ENCODE measurements at places on chromosomes 6 and 20.

- DNase-seq = no peak
These were observed 253.4 kb downstream of the PRL start for GRCh38 chr6:22043284-22043962.

GRCh38 chr6:157909282-157909664 is 72.4 kb upstream of the SYNJ2 start:
- no peak for DNase-seq

GRCh38 chr20:63546956-63547724 is 409 bp downstream of the SRMS start:
- DNase-seq = no peak

DNA sequence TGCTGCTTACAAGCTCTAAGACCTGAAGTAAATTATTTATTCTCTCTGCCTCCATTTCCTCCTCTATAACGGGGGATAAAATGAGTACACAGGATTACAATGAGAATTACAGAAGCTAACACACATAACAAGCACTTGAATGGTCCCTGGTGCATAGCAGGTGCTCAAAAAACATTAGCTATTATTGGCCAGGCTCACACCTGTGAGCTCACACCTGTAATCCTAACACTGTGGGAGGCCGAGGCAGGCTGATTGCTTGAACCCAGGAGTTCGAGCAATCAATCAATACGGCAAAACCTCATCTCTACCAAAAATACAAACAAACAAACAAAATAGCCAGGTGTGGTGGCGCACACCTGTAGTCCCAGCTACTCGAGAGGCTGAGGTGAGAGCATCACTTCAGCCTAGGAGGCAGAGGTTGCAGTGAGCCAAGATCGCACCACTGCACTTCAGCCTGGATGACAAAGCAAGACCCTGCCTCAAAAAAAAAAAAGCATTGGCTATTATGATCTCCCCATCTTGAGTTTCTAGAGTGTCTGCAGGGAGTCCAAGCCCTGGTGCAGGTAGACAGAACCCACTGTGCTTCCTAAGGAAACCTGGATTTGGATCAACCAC is 68.1 kb downstream of the PREX1 start:
- DNase-seq = no peak

GRCh38 chr20:20448881-20449280 is 81.0 kb downstream of the INSM1 start:
- no peak for DNase-seq

Measured in activated naive CD8-positive, alpha-beta T cell treated with anti-CD3 and anti-CD28 coated beads, Interleukin-2, amount 50 U/mL, for 16 hours (primary cell).